ENCODE measurements at places on chromosomes 4 and X.

DNA sequence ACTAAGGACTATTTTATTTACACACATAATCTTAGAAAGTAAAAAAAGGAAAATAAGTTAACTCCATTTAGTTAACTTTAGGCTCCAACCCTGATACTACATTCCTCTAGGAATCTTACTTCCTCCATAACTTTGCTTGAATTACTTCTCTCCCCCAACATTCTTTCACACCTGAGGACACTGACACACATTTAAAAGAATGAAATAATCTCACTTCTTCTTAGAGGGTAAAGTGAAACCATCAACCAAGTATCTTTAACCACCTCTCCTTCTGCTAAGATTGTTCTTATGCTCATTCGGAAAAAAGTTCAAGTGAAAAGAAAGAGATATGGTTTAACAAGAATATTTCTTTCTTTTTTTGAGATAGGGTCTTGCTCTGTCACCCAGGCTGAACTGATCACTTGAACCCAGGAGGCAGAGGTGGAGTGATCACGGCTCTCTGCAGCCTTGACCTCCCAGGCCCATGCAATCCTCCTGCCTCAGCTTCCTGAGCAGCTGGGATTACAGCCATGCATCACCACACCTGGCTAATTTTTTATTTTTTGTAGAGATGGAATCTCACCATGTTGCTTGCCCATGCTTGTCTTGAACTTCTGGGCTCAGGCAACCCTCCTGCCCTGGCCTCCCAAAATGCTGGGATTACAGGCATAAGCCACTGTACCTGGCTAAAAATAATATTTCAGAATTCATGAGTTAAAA lies 28.5 kb downstream of the SLC25A4 start:
- DNase-seq = no peak

DNA sequence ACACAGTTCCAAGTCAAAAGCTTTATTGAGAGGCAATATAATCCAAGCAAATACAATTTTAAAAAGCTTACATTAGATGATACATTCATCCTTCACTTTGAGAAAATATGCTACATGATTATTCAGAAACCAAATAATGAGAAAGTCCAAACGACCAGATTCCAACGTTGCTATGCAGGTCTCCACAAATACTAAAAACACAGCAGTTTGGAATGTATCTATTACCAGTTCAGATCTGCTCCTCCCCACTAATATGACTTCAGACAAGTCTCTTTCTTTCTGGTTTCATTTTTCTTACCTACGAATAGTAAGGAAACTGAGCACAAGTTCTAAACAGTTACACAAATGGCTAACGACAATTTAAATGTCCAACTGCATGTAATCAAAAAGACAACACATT lies 9.5 kb downstream of the NAF1 start:
- DNase-seq = peak; percentile 54

GRCh38 chr4:139501927-139502899 lies 48.3 kb downstream of the RAB33B start:
- DNase-seq = no peak

DNA sequence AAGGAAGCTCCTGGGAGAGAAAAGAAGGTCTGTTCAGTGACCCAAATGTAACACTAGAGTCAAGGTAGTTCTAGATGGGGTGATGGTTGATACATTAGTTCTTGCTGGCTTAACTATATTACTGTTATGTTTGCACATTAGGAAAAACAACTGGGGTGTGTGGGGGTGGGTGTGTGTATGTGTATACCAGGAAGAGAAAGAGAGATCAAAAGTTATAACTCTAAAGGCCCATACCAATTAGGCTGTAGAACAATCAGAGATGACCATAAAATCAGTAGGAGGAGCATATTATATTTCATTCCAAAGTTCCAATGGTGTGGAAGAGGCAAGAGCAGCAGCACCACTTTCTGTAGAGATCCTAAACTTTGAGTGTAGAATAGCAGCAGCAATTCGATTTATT lies 134.7 kb upstream of the FMR1 start:
- DNase-seq = no peak

DNA sequence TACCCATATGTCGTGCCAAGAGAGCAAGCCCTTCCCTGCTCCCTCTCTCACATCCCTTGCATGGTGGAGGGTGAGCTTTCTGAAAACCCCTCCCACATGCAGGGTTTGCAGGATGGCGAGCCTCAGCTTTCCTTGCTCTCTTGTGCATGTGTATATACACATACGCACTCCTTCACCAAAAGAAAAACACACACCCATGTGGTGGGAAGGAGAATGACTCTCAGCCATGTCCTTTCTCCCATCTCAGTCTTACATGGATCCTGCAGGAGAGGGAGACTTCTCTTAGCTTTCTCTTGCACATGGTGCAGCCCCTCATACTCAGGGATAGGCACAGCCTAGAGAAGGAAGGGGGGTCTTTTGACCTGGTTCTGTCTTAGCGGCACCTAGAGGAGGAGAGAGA lies 81.1 kb downstream of the CLCN5 start:
- no peak for DNase-seq

- DNase-seq = no peak
Measured at GRCh38 chr4:56102601-56103000, 153.9 kb downstream of the CEP135 start.

- no peak for DNase-seq
Measured at GRCh38 chrX:39556056-39556455, 541.7 kb downstream of the BCOR start.

DNA sequence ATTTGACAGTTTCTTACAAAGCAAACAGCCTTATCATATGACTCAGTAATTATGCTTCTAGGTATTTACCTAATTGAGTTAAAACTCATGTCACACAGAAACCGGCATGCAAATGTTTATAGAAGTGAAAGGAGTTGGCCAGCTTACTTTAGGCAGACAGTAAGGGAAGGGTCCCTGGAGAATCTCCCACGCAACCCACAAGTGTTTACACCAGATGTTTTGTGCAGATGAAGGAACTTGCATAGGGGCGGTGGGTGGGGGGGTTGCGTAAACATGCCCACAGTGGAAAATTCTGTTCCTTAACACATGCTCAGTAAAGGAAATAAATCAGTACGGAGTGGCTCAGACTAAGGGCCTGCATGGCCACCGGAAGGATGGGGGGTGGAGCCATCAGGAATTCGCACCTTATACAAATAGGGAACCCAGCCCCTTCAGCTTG lies 330.5 kb upstream of the AADAT start:
- DNase-seq = peak; percentile 55

DNA sequence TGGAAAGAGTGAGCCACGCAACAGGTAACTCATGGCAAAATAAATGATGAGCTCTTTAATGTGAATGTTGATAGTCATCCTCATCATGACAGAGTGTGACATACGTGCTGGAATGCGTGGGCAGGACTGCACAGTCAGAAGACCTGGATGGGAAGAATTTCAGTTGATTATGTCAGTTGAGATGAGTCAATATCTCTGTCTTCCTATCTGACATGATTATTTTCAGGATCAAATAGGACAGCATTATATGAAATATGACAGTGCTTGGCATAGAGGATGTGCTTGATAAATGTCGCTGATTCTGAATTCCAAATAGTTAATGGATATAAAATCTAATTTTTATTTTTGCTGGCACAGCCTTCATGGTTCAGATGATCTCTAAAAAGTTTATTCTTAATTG lies 95.1 kb downstream of the IL15 start:
- no peak for DNase-seq

DNA sequence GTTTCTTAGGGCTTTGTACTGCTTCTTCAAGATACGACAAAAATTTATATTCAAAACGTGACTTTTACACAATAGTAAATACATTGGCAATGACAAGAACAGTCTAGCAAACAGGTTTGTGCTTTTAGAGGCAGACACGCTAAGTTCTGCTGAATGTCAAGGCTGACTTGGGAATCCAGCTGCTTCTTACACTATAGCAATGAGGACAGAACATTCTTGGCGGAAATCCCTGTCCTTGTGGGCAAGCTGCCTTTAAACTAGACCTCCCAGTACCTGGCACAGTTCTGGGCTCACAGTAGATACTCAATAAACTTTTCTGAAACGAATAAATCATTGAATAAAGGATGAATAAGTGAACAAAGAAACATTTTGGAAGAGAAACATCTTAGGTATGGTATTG lies 148.2 kb downstream of the RASL11B start:
- DNase-seq = peak; percentile 34

DNA sequence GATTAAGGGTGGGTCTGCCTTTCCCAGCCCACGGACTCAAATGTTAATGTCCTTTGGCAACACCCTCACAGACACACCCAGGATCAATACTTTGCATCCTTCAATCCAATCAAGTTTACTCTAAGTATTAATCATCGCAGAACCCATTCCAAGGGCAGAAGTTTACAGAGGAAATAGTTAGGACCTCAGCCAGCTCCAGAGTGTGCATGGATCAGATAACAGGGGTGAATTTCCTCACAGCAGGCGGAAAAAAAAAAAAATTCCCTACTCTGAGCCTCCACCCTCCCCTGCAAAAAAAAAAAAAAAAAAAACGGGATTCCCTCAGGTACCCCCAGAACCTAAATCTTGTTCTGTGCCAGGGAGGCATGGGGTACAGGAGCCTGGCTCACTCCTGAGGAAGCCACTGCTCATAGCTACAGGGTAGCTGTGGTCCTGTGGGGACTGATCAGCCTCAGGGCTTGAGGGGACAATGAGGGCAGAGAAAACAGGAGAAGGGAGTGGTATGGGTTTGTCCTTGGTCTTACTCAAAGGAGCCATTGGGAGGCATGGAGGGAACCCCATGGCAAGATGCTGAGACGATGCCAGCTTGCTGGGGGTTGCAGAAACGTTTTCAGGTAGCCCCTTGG lies 113.0 kb downstream of the DHRSX start:
- no peak for DNase-seq

DNA sequence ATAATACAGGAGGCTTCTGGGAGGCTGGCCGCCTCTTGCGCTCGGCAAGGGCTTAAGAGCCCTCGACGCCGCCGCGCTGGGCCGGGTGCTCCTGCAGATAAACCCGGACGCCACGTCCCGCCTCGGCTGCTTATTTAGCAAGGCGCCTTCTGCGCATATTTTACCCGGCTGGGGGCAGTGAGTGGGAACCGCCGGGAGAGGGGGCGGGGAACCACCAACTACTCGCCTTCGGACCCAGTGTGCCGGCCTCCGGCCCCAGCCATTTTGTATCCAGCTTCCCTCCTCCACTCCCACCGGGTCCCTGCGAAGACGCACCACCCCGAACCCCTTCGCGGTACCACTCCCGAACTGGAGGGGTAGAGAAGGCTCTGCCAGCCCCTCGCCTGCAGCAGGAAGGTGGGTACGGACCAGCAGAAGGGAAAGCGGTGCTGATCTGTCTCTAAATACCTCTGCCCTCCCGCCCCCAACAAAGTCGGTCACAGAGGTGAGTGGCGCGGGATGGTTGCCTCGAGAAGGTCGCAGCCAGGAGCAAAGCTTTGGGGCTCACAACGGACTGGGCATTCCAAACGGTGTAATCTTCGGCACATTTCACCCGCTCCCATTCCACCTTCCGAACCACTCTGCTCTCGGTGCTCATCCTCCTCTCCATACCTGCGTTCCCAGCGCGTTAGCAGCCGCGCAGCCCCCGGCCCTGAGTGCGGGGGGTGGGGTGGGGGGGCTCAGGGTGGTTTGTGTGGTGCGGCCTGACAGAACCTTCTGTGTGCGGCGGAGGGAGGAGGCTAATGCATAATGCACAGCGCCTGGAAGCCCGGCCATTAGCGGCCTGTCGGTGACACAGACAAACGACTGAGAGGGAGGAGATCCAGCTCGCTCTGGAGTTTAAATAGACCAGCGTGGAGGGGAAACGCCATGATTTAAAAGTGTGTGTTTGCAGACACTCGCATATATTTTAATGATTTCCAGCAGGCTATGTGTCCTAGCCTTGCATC lies 4.9 kb upstream of the BCOR start:
- DNase-seq = no peak

DNA sequence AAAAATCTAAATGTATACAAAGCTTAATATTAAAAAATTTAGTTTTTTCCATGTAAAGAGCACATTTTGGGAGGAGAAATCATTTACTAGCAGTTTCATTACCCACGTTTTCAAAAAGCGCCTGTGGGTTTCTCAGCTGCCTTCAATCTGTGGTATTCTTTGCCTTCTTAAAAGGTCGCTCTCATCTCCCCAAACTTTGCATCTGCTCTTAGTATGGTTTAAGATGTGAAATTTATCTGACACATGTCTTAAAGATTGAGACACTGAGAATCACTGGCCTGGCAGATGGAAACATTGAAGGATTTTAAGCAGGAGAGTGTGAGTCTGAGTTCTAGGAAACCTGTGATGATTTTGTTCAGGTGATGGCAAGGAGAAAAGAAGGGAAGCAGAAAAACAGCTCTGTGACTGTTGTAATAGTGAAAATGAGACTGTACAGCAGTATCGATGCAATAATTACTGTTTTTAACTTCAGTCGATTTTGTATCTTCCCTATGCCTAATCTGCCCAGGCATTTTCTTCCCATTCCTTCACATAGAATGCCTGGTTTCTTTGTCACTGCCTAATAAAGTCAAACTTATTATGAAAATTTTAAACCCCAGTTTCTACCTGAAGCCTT lies 75.9 kb downstream of the PAQR3 start:
- DNase-seq = no peak

DNA sequence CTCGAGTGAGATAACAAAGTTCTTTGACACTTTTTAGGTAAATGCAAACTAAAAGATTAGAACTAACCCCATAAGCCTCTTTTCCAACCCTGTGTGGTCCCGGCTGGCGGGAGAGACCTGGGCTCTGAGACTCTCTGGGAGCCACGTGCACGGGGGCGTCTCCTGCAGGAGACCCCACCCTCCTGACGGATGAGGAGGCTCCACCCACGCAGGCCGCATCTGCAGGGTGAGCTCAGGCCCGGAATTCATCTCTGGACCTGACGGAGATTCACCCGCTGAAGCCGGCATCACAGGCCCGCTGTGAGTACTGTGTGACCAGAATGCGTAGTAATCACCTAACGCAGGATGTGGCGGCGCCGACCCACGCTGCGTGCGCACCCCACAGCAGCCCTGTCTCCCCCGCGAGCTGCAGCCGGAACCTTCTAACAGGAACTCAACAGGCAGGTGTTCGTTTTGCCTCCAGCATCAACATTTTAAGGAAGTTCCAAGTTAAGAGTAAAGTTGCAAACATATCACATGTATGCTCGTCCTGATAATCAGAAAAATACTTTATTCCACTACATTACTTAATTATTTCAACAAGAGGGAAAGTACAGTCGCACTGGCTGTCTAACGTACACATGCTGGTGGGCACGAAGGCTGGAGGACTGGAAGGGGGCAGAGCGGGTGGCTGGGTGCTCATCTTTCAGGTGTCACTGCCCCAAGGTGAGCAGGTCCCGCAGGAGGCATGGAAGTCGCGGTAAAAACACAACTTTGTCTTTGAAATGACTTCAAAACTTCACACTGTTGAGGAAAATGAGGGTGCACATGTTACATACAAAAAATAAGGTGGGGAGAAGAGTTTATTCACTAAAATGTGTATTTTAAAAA lies 44.5 kb downstream of the FGFRL1 start:
- no peak for DNase-seq

- DNase-seq = no peak
Measured at GRCh38 chrX:41025926-41026701, 59.1 kb upstream of the USP9X start.
